Mesangial cell (primary cell): ENCODE measurements at places on chromosomes 3 and 15. TPM values are rescaled to one million over a fixed set of nuclear protein-coding genes. Genes with fewer than 3 reads are reported as not detected.

MYL3 gene
- total RNA-seq: 8.5 TPM in 1 of 2 replicates, not detected in the other

CHRM5 gene
- under 0.01 TPM in 1 of 2 replicates, not detected in the other for total RNA-seq

MORC1 gene
- not detected in 2 replicates for total RNA-seq

SLCO2A1 gene
- total RNA-seq: 0.33 and 2.4 TPM in 2 replicates

LIPC gene
- 0.16 and 7.2 TPM in 2 replicates for total RNA-seq

PCNP gene
- total RNA-seq: 32.5 and 39.6 TPM in 2 replicates

SHF gene
- 3.3 and 7.1 TPM in 2 replicates for total RNA-seq

WNT7A gene
- total RNA-seq: 0.65 and 0.76 TPM in 2 replicates

RASGRF1 gene
- total RNA-seq: 0.16 and 0.38 TPM in 2 replicates

KNG1 gene
- total RNA-seq: not detected in 2 replicates

METTL6 gene
- total RNA-seq: 12.7 and 13.0 TPM in 2 replicates

SOX14 gene
- total RNA-seq: not detected in 2 replicates

ACSBG1 gene
- 0.16 and 0.51 TPM in 2 replicates for total RNA-seq
